ENCODE measurements at places on chromosomes 7 and 10. TPM values are rescaled to one million over a fixed set of nuclear protein-coding genes. Genes with fewer than 3 reads are reported as not detected.

GRCh38 chr10:64011912-64012714 is 490.9 kb downstream of the REEP3 start:
- DNase-seq = no peak

- no peak for DNase-seq
These were observed 26.5 kb upstream of the GPR141 start for GRCh38 chr7:37656913-37657530.

Gene ABCC2
- total RNA-seq = 0.80 TPM

DNA sequence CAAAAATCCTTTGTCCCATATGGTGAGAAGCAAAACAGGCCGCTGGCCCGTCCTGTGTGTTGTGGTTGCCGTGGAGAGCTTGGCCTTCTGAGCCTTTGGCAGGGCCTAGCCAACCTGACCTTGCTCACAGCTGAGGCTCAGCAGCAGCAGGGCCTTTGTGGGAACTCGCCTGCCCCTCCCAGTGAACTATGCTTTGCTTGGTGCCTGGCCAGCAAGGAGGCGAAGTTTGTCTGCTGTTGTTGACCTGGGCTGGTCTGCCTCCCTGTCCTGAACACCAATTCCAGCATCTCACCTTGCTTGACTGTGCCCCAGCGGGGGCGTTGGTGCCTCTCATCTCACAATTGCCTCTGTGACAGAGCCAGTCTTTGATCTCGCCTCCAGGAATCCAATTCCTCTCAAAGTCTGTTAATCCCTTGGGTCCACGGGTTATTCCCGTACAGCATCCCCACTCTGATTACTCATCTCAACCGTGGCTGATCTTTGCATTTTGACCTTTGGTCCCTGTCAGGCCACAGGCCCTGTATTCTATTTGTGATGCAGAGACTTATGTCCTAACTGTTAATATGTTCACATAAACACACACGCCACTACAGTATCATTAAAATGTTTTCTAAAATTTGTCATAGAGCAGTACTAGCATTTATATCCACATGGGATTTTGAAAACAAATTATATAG is 22.6 kb downstream of the EPDR1 start:
- DNase-seq = peak; percentile 73

DNA sequence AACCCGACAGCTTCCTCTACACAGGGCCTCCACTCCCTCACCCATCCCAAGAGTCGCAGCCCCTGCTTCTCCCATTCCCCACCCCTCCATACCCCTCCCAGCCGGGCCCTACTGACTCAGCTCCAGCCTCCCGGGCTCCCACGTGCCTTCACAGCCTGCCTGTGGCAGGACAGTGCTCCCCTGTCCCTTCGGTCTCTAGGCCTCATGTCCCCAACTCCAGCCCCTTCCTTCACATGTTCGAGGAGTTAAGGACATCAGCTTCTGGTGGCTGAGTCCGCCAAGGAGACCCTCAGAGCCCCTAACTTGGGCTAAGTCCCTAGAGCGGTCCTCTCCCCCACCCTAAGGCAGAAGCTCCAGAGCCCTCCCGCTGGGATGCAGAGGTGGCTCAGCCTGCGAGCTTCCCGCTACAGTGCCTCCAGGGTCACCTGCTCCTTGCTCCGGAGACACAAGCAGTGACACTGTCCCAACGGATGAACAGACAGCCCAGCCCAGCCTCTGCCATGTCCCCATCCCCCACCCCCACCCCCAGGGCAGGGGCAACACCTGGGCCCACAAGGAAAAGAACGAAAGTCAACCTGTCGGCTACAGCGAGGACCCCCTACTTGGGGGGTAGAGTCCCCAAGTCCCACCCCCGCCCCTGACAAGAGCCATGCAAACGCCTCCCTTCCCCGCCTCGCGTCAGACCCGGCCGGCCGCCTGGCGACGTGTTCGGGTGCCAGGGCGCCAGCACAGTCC is 716 bp downstream of the SMARCD3 start:
- DNase-seq = peak; percentile 61

Gene PAX4
- not detected for total RNA-seq

GRCh38 chr7:147810269-147810668 is 780.3 kb upstream of the C7orf33 start:
- DNase-seq = no peak

Gene MNX1
- total RNA-seq = 6.3 TPM

GRCh38 chr7:44216521-44217222 is 15.9 kb downstream of the YKT6 start:
- DNase-seq = no peak

- no peak for DNase-seq
These were observed 239.8 kb downstream of the FZD1 start for GRCh38 chr7:91503934-91504555.

Gene COL28A1
- total RNA-seq = not detected

DNA sequence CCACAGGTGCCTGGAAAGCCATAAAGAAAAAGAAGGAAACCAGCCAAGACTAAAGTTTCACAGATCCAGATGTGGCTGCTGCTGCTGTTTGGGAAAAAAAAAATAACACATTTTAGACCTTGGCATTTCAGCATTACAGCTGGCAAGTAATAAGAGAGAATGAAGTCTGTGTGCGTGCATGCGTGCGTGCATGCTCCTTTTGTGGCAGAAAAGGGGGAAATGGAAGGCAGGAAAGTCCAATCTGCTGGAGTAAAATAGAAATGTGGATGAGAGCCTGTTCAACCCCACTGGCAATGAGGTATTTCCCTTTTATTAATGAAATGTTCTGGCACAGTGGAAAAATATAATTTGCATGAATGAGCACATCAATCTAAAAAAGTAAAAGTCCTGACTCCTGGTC is 137.0 kb upstream of the SEMA3A start:
- DNase-seq = no peak

DNA sequence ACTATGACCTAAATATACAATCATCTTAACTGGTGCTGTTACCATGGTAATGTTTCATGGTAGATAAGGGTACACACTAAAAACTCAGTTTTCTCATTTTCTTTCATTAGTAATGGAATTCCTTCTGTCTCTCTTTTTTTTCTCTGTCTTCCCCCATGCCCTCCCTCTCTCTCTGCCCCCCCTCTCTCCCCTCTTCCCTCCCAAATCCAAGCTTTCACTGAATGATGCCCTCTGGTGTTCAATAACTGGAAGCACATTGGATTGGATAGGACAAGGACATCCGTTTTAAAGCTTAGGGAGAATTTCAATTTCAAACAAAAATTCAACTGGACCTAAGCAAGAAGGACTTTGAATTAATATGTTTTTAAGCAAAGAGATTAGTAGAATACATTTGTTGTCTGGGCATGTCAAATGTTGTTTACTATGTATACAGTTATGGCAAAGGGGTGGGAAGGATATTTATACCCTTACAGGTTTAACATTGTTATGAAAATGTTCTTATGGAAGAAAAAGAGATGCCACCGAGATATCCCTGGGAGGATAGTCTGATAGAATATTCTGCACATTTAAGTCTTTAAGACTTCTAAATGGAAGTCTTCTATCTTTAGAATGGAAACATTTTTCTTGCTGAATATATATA is 6.1 kb downstream of the CHRM2 start:
- no peak for DNase-seq

- DNase-seq = no peak
These were observed 27.7 kb downstream of the NCAPG2 start for GRCh38 chr7:158676906-158677305.

- DNase-seq = no peak
These were observed 107.6 kb upstream of the SAMD8 start for GRCh38 chr10:75003891-75004290.

DNA sequence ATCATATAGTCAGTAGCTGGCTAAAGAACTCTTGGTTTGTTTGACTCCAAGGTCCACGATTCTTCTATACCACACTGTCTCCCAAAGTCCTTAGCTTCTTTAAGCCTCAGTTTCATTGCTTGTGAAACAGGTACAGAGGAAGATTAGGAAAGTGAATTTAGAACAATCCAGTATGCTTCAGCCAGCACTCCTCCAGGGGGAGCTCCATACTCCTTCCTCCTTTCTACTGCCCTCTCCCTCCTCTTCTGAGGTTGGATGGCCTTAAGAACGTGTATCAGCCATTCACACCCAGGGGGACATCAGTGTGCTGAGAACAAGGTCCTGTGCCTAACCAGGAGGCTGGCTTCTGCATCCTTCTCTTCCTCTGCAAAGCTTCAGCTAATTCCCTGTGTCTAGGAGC is 54.8 kb upstream of the CALD1 start:
- DNase-seq = peak; percentile 65

Gene CUBN
- 1.7 TPM for total RNA-seq

Gene EFCAB10
- total RNA-seq = not detected

Gene SLC26A5
- total RNA-seq = not detected

GRCh38 chr10:128296253-128297007 is 170.2 kb upstream of the MKI67 start:
- no peak for DNase-seq

Gene ARHGEF35
- 3.6 TPM for total RNA-seq
